ENCODE measurements at places on chromosomes 16 and 17.

DNA sequence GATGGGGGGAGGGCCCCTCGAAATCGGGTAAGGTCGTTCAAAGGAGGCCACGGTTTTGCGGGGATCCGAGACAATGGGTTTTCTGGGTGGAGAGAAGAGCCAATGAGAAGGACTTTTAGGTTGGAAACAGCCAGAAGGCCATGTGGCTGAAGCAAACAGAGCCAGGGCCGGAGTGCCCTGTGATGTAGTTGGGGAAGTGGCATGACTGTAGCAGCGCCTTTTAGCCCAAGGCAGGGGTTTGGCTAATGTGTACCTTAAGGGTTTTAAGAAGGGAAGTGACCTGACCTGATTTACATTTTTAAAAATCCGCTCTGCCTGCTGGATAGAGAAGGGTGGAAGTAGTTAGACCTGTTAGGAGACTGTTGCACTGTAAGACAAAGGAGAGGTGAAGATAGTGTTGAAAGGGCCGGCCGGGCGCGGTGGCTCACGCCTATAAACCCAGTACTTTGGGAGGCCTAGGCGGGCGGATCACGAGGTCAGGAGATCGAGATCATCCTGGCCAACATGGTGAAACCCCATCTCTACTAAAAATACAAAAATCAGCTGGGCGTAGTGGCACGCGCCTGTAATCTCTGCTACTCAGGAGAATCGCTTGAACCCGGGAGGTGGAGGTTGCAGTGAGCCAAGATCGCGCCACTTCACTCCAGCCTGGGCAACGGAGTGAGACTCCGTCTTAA, 1.0 kb downstream of the LYRM1 start:
- DNase-seq, result peak; percentile 47

GRCh38 chr16:14549789-14550153, 80.3 kb downstream of the PARN start:
- no peak for DNase-seq

GRCh38 chr16:19636436-19637267, 81.1 kb downstream of the VPS35L start:
- DNase-seq, result no peak

DNA sequence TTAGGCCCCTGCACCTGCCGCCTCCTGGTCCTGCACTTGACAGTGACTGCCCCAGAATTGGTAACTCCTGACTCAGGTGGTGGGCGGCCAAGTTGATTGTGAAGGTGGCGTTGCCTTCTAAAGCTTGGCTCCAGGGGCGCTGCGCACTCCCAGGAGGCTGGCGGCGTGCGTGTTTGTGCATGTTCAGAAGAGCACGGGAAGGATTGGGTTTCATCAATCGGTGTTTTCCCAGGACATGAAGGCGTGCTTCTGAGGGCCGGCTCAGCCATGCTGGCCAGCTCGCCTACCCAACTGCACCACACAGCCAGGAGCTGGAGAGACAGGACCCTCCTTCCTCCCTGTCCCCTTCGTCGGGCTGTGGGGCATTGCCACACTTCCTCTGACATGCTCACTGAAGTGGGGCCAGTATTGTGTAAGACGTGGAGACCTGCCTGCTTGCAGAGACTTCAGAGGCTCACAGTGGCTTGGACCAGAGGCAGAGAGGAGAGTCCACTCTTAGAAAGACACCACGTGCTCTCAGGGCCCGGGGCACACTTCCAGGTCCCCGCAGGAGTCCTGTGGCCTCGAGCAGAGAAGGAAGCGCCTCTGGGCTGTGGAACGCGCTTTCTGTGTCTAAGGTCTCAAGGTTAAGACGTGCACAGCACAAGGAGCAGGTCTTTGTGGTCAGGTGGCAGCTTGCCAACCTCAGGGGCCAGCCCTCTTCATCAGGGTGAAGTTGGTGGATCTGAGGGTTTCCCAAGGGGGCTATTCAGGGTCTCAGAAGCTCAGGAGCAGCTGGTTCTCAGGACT, 2.8 kb downstream of the RAB40C start:
- peak; percentile 86 for DNase-seq

DNA sequence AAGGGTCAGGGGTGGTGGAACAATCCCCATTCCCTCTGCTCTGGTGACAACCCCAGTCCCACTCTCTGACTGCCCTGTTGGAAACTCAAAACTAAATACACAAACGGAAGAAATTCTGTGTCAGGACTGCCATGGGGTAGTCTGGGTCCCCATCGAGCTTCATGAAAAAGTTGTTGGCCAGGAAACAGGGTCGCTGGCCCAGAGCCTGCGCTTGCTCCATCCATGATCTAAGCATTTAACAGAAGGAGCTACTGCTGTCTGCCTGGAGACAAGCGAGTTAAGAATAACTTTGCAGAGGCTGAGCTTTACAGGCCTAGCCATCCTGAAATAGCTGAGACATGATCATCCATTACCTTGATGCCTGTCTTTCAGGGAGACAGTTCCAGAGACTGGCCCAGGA, 32.4 kb upstream of the MYH10 start:
- no peak for DNase-seq

- no peak for DNase-seq
Observed at GRCh38 chr16:70754851-70755600, 45.9 kb downstream of the VAC14 start.

- no peak for DNase-seq
Observed at GRCh38 chr16:3045758-3046640, at the start of gene MMP25. TSS of gene MMP25 (plus strand) at chr16:3046561. CDS start at chr16:3046918, 357 bp downstream.

- DNase-seq, result peak; percentile 56
Observed at GRCh38 chr16:85650844-85651628, 37.7 kb downstream of the GINS2 start.

DNA sequence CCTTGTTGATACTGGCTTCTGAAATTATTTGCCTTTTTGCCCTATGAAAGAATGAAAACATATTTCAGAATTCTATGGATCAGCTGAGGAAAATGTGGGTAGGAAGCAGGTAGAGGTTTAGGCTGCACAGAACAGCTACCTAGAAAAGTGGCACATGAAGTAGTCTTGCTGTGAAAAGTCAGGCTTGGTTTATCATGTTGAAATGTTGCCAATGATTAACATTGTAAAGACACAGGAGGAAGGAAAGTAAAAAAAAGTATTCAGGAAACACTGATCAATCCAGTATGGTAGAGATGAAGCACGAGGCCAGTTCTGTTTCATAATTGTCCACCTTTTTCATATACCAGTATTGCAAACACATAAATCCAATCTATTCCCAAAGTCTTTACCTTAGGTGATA, 29.9 kb downstream of the ABCA6 start:
- DNase-seq, result no peak

GRCh38 chr16:3134338-3135125, at the start of gene ZNF213:
TSS of gene ZNF213 (plus strand) at chr16:3135029. CDS start at chr16:3137281, 2,252 bp downstream.
- DNase-seq, result peak; percentile 95

Measured in dorsolateral prefrontal cortex (tissue), 122 donors.